ENCODE measurements at places on chromosomes 13 and 19. TPM values are rescaled to one million over a fixed set of nuclear protein-coding genes. Genes with fewer than 3 reads are reported as not detected.
A peak's percentile ranks its signal among the peaks of the same experiment; 100 is the strongest.

- DNase-seq = no peak
- no peaks in the 10 kb centered on the region for H3K36me3 ChIP-seq
- no peaks in the 10 kb centered on the region for H3K27me3 ChIP-seq
- H3K4me3 ChIP-seq = no peak overlapping the region
These were observed 1353.9 kb downstream of the UQCRFS1 start for GRCh38 chr19:27858981-27859581.

DNA sequence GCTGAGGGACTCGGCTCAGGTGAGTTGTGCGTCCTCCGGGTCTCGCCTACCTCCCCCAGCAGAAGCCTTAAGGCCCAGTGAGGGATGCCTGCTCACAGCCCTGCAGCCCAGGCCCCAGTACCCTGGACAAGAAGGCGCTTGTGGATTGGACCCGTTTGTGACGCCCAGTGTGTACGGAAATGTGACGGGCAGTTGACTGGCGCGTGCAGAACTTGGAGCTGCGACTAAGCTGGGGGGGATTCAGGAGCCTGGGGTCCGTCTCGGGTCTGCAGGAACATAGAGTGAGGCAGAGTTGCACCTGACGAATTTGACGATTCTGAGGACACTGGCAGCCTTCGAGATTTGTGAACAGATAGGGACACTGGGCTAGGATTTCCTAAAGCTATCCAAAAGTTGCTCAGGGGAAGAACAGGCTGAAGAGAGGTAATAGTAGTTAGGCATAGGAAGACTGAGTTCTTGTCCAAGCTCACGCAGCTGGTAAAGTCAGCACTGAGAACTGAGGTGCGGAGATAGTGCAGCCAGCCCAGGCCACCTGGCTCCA lies 519 bp downstream of the ZNF551 start:
- no peaks in the 10 kb centered on the region for H3K27me3 ChIP-seq
- DNase-seq = no peak
- H3K36me3 ChIP-seq = peaks cover 45% of the 10 kb centered on the region
- H3K27ac ChIP-seq = peak overlapping the region; percentile 85
- peak overlapping the region; percentile 87 for H3K4me3 ChIP-seq
- H3K4me1 ChIP-seq = peaks cover 30% of the 10 kb centered on the region

- H3K27me3 ChIP-seq = no peaks in the 10 kb centered on the region
- no peak overlapping the region for H3K4me3 ChIP-seq
- H3K4me1 ChIP-seq = peaks cover 89% of the 10 kb centered on the region
These were observed 42.3 kb downstream of the LRCH1 start for GRCh38 chr13:46595136-46595884.

- H3K4me3 ChIP-seq = no peak overlapping the region
- peaks cover 29% of the 10 kb centered on the region for H3K36me3 ChIP-seq
- no peaks in the 10 kb centered on the region for H3K27me3 ChIP-seq
- H3K4me1 ChIP-seq = peaks cover 98% of the 10 kb centered on the region
- DNase-seq = no peak
These were observed 10.5 kb downstream of the PLEKHF1 start for GRCh38 chr19:29675650-29676186.

GRCh38 chr13:96935901-96936300 lies 58.4 kb downstream of the OXGR1 start:
- no peaks in the 10 kb centered on the region for H3K4me1 ChIP-seq
- DNase-seq = no peak
- no peaks in the 10 kb centered on the region for H3K36me3 ChIP-seq
- H3K4me3 ChIP-seq = no peak overlapping the region
- no peak overlapping the region for H3K27ac ChIP-seq
- no peaks in the 10 kb centered on the region for H3K27me3 ChIP-seq

DNA sequence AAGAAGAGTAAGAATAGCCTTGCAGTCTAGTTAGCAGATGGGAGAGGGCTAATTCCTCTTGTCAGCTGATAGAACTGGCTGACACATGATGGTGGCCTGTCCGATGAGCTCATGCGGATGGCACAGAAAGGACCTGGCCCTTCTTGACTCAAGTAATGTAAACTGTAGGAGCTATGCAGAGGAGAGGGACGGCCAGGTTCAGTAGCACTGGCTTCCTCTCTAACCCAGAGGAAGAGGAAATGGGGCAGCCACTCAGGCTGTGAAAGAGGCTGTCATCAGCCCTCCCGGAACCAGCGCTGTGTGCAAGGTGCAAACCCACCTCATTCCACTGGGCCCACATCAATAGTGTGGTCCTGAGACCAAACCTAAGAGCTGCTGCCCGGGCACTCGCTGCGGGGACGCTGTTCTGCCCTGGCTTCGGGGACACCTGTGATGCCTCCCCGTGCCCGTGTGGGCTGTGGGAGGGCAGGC lies 30.8 kb upstream of the USE1 start:
- peaks cover 82% of the 10 kb centered on the region for H3K36me3 ChIP-seq
- DNase-seq = no peak
- H3K4me1 ChIP-seq = no peaks in the 10 kb centered on the region

DNA sequence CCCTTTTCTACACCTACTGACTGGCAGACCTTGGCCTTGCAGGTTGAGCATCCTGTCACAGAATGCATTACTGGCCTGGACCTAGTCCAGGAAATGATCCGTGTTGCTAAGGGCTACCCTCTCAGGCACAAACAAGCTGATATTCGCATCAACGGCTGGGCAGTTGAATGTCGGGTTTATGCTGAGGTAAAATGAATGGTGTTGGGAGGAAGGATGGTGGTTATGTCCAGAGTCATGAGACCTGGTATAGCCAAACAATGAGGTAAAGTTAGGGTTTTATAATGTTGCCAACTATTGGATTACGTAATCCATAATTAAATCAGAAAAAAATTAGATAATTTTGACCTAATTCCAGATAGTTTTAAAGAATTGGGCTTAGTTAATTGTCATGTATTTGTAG lies 212.5 kb downstream of the PCCA start:
- H3K27me3 ChIP-seq = no peaks in the 10 kb centered on the region
- H3K27ac ChIP-seq = no peak overlapping the region
- H3K4me1 ChIP-seq = peaks cover 14% of the 10 kb centered on the region
- peaks cover 2% of the 10 kb centered on the region for H3K36me3 ChIP-seq
- H3K4me3 ChIP-seq = no peak overlapping the region

DNA sequence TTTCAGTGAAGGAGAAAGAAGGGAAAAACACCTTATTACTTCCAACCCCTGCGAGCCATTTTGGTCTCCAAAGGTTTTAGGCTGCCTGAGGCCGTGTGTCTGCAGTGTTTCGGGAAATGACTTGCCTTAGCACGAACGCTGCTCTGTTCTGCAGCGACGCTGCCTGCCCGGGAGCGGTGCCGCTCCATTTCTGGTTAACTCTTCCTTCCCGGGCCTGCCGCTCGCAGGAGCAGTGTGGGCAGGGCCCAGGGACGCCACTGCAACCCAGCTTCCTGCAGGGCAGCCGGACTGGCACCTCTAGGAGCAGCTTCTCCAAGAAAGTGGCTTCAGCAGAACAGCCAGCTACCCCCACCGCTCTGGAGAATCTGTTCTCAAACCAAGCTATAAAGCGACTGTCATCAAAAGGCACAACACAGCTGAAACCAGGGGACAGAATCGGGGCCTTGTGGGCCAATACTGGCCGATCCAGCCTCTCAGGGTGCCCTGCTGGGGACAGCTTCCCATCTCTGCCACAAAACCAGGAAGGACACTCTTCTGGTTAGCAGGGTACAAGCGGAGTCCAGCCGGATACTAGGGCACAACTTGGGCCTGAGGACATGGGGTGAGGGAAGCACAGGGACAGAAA lies 72.2 kb downstream of the KCTD15 start:
- H3K27ac ChIP-seq = peak overlapping the region; percentile 45
- H3K27me3 ChIP-seq = no peaks in the 10 kb centered on the region
- peaks cover 13% of the 10 kb centered on the region for H3K4me1 ChIP-seq

DNA sequence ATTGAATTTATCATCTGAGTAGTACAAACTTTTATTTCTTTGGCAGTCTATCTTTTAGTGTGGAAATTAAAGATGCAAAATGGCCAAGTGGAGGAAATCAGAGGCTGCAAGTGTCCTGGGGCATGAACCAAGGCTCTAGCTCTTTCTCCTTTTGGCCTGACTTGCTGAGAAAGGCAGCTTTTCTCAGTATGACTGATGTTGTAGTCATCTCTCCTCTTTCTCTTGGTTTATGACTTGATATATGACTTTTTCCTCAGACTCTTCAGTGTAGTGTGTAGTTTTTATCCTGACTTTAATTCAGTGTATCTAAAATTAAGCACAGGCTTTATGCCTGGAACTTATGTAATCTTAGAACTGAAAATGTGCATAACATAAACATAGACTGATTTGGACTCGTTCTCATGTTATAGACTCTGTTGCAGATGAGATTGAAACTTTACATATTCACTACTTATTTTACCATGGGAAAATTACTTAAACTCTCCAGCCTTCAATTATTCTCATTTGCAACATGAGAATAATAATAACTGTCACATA lies 65.7 kb downstream of the SLITRK5 start:
- no peak overlapping the region for H3K27ac ChIP-seq
- DNase-seq = no peak
- no peaks in the 10 kb centered on the region for H3K4me1 ChIP-seq
- no peaks in the 10 kb centered on the region for H3K27me3 ChIP-seq

GRCh38 chr13:51794964-51795363 lies 9.0 kb downstream of the DHRS12 start:
- H3K36me3 ChIP-seq = peaks cover 20% of the 10 kb centered on the region
- no peaks in the 10 kb centered on the region for H3K27me3 ChIP-seq
- no peaks in the 10 kb centered on the region for H3K4me1 ChIP-seq
- no peak overlapping the region for H3K4me3 ChIP-seq
- no peak for DNase-seq

DNA sequence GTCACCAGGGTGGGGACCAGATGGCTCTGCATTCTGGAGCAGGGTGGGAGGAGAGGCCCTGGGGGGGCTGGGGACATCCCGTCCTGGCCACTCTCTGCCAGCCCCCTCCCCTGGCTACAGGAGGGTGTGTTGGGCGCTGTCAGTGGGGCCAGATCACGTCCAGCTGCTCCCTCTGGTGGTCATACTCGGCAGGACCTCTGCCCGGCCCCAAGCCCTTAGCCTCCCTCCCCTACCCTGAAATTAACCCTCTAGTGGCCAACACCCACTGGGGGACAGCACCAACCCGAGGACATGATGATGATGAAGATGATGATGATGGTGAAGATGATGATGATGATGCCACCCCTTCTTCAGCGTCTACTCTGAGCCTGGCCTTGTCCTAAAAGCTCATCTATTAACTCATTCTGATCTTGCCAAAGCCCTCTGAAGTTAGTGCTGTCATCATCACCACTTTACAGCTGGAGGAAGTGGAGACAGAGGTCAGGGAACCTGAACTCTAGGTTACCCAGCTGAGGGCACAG lies 590 bp upstream of the LGI4 start:
- H3K27ac ChIP-seq = peak overlapping the region; percentile 75
- DNase-seq = peak; percentile 84
- H3K36me3 ChIP-seq = no peaks in the 10 kb centered on the region
- H3K4me1 ChIP-seq = peaks cover 51% of the 10 kb centered on the region
- peaks cover 25% of the 10 kb centered on the region for H3K27me3 ChIP-seq

- no peaks in the 10 kb centered on the region for H3K36me3 ChIP-seq
- peak overlapping the region; percentile 48 for H3K27ac ChIP-seq
These were observed 57.6 kb upstream of the MEDAG start for GRCh38 chr13:30848332-30849027.

GRCh38 chr19:32404933-32405430 lies 588 bp upstream of the DPY19L3 start:
- H3K27me3 ChIP-seq = no peaks in the 10 kb centered on the region
- peak overlapping the region; percentile 96 for H3K27ac ChIP-seq
- peak overlapping the region; percentile 96 for H3K4me3 ChIP-seq
- H3K4me1 ChIP-seq = peaks cover 27% of the 10 kb centered on the region
- peaks cover 11% of the 10 kb centered on the region for H3K36me3 ChIP-seq
- peak; percentile 71 for DNase-seq

GRCh38 chr19:45766869-45767346 lies 2.1 kb downstream of the SIX5 start:
- peaks cover 73% of the 10 kb centered on the region for H3K4me1 ChIP-seq
- H3K27ac ChIP-seq = peak overlapping the region; percentile 93
- peaks cover 3% of the 10 kb centered on the region for H3K36me3 ChIP-seq
- no peaks in the 10 kb centered on the region for H3K27me3 ChIP-seq
- peak overlapping the region; percentile 85 for H3K4me3 ChIP-seq
- no peak for DNase-seq

DNA sequence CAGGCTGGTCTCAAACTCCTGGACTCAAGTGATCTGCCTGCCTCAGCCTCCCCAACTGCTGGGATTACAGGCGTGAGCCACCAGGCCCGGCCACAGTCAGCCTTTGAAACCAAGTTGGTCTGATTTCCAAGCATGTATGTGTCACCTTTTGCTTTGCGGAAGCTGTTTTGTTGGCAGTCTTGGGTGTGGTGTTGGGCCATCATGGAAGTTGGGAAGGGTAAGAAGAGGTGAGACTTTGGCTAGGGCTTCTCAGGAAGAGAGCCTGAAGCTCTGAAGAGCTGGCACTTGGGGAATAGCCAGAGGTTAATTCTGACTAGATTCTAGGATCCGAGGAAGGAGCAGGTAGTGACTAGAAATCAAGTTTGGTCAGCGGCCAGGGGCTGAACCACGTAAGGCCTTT lies 2.8 kb downstream of the RSPH6A start:
- no peaks in the 10 kb centered on the region for H3K36me3 ChIP-seq
- H3K27me3 ChIP-seq = peaks cover 11% of the 10 kb centered on the region
- peaks cover 27% of the 10 kb centered on the region for H3K4me1 ChIP-seq

DNA sequence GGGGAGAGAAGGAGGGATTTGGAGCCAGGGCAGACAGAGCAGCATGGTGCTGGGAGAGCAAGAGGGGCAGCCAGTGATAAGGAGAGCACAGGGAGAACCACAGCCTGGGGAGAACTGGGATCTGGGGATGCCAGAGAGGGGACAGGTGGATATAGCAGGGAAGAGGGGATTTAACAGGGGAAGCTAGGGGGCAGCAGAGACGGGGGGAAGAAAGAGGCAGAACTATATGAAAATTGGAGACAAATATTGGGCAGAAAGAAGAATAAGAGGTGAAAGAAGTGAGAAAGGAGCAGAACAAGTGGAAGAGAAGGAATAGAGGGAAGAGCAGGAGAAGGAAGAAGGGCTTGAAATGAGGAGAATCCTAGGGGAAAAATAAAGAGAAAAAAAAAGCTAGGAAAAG lies 6.5 kb upstream of the ZNF528 start:
- peaks cover under 1% of the 10 kb centered on the region for H3K4me1 ChIP-seq
- peaks cover 94% of the 10 kb centered on the region for H3K36me3 ChIP-seq
- H3K27ac ChIP-seq = no peak overlapping the region
- H3K27me3 ChIP-seq = no peaks in the 10 kb centered on the region
- no peak for DNase-seq
- H3K4me3 ChIP-seq = no peak overlapping the region

GRCh38 chr19:49057636-49058234 lies at the start of gene CGB7:
Gene CGB7 (minus strand): TSS chr19:49057749. CDS start chr19:49055375, 2,374 bp downstream.
- peak within 1 kb of the TSS; percentile 72 for H3K4me3 ChIP-seq
- peaks cover 22% of the 10 kb centered on the region for H3K4me1 ChIP-seq
- no peaks in the 10 kb centered on the region for H3K36me3 ChIP-seq
- H3K27ac ChIP-seq = no peak within 1 kb of the TSS
- peak; percentile 78 for DNase-seq

GRCh38 chr19:17320435-17320834 lies 11.1 kb downstream of the DDA1 start:
- no peak overlapping the region for H3K4me3 ChIP-seq
- peaks cover 6% of the 10 kb centered on the region for H3K4me1 ChIP-seq
- no peak overlapping the region for H3K27ac ChIP-seq
- no peak for DNase-seq

Gene TNFSF9
- 0.38 TPM for total RNA-seq

Gene CLEC17A
- total RNA-seq = not detected

Gene FAM216B
- 0.99 TPM for total RNA-seq

Gene GPR4
- 5.1 TPM for total RNA-seq

Gene ZNF547
- total RNA-seq = 3.6 TPM

Gene ZNF154
- 4.8 TPM for total RNA-seq

Gene ZNF723
- not detected for total RNA-seq

Gene CABP5
- total RNA-seq = not detected

Gene MBD3L5
- total RNA-seq = not detected

Gene TM9SF2
- total RNA-seq = 55.1 TPM

Gene OVOL3
- total RNA-seq = not detected
